ENCODE measurements at places on chromosomes 6 and 20.

- DNase-seq = no peak
Measured at GRCh38 chr6:125050663-125051318, 88.6 kb downstream of the RNF217 start.

GRCh38 chr6:34816635-34817301 lies 24.9 kb downstream of the BLTP3A start:
- no peak for DNase-seq

GRCh38 chr6:122956376-122956775 lies 39.7 kb upstream of the CLVS2 start:
- no peak for DNase-seq

DNA sequence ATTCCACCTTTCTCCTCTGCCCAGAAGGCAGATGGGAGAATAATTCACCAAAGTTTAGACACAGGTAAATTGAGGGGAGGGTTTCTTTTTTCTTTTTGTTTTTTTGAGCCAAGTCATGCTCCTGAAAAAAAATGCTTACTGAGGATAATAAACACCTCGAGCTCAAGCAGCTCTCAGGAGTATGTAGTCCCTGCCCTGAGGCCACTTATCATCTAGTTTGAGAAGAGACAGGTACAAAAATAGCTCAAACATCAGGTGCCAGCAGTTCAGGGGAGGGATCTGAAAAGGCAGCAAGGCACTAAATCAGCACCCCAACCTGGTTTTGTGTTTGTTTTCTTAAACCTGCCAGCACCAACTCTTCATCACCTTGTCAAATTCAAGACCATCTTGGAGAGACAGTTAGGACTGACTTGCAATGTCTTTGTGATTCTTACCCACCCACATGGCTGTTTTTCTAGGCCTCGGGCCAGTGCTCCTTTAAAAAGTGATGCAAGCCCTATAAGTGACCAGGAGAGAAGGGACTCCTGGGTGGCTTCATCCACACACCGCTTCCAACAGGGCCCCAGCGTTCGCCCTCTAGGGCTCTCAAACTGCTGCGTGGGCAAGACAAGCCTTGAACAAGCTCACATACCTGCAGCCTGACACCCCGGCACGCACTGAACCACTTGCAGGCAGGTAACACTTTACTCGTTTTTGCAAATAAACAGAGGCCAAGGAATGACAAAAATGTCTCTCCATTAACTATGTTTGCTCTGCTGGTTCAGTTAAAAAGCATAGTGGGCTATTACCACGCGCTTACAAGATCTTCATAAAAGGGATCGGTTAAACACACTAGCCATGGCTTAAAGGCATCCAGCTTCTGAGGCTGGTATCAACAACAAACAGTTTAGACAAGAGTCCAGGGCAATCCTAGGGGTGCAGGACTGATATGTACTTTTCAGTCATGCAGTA lies 13.9 kb downstream of the JAG1 start:
- no peak for DNase-seq

- no peak for DNase-seq
Measured at GRCh38 chr6:150372051-150372450, 3.2 kb downstream of the IYD start.
